ENCODE measurements at places on chromosomes 16 and 17.

DNA sequence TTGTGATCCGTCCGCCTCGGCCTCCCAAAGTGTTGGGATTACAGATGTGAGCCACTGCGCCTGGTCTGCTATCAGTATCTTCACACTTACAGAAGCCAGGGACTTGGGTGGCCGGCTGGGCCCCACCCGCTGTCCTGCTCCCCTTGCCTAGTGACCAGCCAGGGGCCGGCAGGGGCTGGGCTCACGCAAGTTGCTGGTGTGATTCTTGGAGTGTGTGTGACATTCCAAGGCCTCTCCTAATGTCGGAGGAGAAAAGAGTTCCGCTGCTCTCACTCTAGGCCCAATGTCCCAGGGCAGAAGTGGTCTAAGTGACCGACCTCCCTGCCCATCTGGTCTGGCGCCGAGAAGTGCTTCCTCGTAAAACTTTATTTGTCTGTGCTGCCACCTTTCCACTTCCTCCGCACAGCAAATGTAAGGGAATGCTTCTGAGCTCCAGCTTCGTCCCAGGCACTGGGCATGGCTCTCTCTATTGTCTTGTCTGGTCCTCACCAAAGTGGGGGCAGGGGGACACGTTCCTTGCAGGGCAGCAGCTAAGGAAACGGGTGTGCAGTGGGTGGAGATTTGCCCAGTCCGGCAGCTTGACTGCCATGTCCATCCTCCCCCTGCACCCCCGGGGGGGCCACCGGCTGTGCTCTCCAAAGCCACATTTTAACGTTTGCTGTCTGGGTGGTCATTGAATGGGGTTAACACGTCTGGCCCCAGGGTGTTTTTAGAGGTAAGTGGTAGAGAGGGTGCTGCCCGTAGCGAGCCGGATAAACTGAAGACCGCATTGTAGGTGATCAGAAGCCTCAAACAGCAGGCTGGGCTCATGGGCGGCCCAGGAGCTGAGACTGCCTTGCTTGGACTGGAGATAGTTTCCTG lies 7.8 kb upstream of the GSE1 start:
- no peak for DNase-seq

DNA sequence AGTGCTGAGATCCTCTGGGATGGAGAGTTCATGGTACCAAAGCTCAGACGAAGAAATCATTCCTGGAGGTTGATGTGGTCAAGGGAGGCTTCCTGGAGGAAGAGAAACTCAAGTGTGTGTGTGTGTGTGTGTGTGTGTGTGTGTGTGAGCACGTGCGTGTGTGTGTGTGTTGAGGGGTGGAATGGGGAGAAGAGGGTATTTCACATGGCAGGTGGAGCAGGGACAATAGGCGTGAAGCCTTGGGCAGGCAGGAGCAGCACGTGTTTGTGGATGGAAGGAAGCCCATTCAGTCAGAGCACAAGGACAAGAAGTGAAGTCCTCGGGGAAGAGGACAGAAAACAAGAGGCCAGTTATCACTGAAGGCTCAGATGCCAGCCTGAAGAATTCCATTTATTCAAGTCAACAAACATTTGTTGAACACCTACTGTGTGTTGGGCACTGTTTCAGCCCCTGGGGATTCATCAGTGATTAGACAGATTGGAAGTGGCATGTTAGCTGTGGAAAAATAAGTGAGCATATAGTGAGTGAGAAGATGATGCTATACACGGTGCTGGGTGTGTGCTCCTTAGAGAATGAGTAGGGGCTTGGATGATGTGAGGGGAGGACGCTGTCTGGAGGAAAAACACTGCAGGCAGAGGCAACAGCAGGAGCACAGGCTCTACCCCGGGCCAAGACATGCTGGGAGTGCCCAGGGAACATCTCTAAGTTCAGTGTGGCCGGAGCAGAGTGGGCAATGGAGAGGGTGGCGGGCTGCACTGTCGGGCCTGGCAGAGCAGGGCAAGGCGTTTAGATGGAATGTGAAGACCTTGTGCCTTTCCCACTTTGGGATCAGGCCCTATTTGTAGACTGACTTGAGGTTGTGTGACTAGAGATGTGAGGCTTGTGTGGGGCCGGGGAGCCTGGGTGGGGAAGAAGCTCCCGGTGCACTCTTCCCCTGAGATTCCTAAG lies 267.1 kb downstream of the CBLN1 start:
- DNase-seq, result no peak

- no peak for DNase-seq
Measured at GRCh38 chr16:26733710-26734109, 333.0 kb upstream of the C16orf82 start.

GRCh38 chr17:5238333-5238732 lies 3.7 kb upstream of the SCIMP start:
- no peak for DNase-seq

GRCh38 chr17:78144147-78144719 lies 2.0 kb upstream of the C17orf99 start:
- peak; percentile 57 for DNase-seq

- DNase-seq, result no peak
Measured at GRCh38 chr16:522320-523096, 5.0 kb upstream of the CAPN15 start.

GRCh38 chr16:58385218-58385773 lies 7.0 kb upstream of the GINS3 start:
- DNase-seq, result no peak

DNA sequence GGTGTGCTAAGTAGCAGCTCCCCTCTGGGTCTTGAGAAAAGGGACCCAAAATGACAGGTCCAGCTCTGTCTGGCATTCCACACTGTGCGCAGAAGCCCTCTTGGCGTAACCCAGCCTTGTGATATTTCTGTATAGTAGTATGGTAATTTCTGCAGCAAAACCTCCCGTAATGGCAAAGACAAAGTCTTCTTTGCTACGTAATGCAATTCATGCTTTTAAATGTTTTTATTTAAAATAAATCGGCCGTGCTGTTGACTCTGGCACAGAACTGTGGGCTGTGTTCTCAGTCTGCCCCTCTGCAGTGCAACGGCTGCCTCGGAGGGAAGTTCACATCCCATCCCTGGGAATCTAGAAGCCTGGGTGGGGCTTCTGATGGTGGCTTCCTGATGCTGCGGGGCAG lies 75.2 kb downstream of the ASIC2 start:
- no peak for DNase-seq

DNA sequence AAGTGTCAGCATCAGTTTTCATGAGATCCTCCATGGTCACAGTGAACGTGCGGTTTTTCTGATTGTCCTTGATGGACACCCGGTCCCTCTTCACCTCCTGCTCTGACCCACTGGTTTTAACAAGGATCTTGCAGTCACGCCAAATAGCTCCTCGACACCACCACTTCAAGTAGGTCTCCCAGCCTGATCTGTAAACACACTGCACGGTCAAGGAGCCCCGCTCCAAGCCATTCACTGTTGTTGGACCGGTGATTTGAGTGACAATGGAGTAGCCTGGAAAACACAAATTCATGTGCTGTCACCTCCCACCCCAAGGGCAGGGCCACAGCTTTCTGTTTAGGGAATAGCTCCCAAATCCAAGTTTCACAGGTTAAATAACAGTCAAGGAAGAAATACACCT lies 8.2 kb downstream of the CD300LF start:
- DNase-seq, result no peak

DNA sequence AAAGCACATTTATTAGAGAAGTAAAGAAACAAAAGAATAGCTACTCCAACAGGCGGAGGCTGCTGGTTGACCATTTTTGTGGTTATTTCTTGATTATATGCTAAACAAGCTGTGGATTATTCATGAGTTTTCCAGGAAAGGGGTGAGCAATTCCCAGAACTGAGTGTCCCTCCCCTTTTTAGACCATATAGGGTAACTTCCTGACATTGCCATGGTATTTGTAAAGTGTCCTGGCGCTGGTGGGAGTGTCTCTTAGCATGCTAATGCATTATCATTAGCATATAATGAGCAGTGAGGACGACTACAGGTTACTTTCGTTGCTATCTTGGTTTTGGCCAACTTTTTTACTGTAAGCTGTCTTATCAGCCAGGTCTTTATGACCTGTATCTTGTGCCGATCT lies 12.2 kb upstream of the HS3ST4 start:
- no peak for DNase-seq

DNA sequence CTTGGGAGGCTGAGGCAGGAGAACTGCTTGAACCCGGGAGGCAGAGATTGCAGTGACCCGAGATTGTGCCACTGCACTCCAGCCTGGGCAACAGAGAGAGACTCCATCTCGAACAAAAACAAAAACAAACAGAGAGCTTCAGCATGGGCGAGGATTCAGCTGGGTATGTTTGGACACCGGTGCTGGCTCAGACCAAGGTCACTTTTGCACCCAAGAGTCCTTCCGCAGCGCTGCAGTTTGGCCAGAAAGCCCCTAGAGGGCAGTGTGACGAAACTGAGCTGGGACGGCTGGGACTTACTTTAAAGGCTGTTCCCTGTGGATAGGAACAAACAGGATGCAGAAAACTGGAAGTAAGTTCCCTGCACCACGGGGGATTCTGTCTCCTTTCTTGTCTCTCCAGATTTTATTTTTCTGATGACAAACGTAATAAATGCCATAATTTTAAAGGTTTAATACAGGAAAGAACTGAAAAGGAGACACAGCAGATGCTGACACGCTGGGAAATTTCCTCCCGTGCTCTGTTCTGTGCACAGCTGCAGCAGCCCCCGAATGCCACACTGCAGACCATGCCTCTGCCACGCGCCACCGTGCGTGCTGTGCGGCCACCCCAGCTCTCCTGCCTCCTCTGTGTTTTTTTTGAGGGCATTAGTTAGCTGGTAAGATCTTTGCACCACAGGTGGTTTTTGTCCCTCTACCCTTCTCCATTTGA lies 25.2 kb upstream of the USP36 start:
- peak; percentile 86 for DNase-seq

DNA sequence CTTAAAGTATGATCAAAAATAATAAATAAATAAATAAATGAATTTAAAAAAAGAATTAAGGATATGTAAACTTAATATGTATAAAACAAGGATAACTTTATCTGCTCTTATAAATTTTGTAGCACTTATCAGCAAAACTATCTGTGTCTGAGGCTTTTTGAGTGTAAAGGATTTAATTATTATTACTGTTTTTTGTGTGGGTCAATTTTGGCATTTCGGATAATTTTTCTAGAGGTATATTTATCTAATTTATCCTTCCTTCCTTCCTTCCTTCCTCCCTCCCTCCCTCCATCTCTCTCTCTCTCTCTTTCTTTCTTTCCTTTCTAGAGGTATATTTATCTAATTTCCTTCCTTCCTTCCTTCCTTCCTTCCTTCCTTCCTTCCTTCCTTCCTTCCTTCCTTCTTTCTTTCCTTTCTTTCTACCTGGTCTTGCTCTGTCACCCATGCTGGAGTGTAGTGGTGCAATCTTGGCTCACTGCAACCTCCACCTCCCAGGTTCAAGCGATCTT lies 120.8 kb downstream of the ABCA8 start:
- no peak for DNase-seq

DNA sequence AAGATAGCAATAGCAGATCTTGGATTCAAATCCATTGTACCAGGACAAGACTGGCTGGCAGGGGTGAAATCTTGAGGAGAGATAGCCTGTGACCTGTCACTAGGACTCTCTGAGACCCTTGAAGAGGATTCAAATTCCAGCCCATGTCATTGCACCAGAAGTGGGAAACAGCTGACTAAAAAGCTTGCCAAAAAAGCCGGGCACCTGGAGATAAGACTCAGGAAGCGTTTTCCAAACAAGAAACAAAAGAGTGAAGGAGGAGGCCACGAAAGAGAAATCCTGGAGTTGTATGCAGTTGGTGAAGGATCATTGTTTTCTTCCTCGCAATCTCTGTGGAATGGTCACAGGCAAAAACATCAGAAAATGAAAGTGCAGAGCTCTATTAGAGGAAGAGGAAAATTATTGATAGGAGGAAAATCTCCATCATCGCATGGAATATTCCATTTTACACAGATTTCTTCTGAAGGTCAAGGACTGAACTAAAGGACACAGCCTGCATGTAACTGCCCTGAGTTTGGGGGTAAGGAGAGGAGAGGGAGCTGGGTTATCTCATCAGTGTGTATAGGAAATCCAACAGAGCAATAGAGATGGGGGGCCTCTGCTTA lies 9.0 kb upstream of the WSB1 start:
- DNase-seq, result no peak

GRCh38 chr16:3842994-3843393 lies 37.5 kb downstream of the CREBBP start:
- DNase-seq, result no peak

- DNase-seq, result no peak
Measured at GRCh38 chr17:55246583-55246982, 18.2 kb upstream of the HLF start.

DNA sequence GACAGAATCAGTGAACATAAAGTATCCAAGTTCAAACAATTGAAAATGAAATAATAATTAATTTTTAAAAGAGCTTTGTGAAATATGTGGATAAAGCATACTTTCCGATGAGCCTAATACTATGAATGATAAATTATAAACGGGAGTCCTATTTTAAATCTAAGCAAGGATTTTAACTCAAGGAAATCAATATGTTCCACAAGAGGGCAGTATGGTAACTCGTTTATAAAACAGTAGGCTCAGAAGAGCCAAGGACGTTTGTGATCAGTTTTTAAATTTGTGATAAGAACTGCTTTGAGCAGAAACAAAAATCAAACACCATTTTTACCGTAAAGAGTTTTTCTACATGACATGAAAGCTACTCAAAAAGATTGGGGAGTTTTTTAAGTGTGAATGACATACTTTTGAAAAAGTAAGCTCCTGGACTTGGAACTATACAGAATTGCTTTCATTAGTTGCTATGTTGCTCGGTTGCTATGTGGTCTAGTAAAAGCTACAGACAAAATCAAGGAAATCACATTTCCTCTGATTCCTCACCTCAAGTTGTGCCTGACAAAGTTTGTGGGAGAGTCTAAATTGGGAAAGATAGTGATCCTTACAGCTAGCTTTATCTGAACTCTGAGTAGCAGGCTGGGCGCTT lies 11.8 kb upstream of the TEKT1 start:
- peak; percentile 62 for DNase-seq

GRCh38 chr17:34709158-34709754 lies 129.9 kb downstream of the TMEM132E start:
- no peak for DNase-seq

DNA sequence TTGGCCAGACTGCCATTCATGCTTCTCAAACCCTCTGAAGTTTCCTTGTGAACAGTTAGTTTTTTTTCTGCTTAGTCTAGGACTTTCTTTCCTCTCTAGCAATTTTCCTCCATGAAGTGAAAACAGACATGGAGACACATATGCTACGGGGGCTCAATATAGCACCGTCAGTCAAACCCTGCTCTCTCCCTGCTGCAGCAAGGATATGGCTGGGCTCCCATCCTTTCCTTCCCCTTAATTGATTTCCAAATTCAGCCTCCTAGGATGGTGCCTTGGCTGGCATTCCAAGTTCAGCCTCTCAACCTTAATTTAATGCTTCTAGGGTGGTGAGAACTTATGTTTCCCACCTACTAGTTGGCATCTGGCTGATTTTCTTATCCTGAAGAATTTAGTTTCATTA lies 436.7 kb downstream of the NPIPA7 start:
- no peak for DNase-seq

DNA sequence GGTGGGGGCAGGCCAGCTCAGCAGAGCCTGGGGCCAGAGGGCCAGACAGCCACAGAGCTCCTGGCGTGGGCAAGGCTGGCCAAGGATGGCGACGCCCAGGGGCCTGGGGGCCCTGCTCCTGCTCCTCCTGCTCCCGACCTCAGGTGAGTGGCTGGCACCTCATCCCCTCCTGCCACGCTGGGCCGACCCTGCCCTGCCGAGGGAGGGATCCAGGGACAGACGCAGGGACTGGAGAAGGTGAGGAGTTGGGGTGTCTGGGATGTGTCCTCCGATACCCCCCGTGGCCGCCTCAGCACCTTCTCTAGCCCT lies at the start of gene ADGRG3:
Gene ADGRG3 (plus strand): TSS at position 44 of the 309 bp plus-strand sequence. CDS start 42 bp downstream, at position 86.
- DNase-seq, result no peak

Measured in myocyte (in vitro differentiated cells).